CD4-positive, alpha-beta T cell (primary cell): ENCODE measurements at places on chromosomes 7 and 10. TPM values are rescaled to one million over a fixed set of nuclear protein-coding genes. Genes with fewer than 3 reads are reported as not detected.

GRCh38 chr7:34133983-34134782 is 228.8 kb downstream of the BMPER start:
- no peaks in the 10 kb centered on the region for H3K4me1 ChIP-seq
- DNase-seq, result no peak
- no peaks in the 10 kb centered on the region for H3K27me3 ChIP-seq
- no peak overlapping the region for H3K4me3 ChIP-seq

DNA sequence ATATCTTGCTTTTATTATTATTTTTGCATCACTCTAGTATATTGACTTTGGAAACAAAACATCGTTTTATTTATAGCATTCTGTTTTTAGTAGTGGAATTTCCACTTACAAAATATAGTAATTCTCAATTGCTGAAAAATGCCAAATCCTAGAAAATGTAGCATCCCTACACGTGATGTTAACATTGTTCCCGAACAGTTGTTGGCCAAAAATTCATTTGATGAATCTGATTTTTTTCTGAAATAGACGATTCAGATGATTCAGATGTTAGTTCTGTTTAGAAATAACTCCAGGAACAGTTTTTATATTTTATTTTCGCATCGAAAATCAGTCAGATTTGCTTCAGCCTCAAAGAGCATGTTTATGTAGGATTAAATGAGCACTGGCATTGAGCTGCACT is 122.4 kb downstream of the GFRA1 start:
- no peaks in the 10 kb centered on the region for H3K4me1 ChIP-seq
- H3K27ac ChIP-seq, result no peak overlapping the region
- no peaks in the 10 kb centered on the region for H3K36me3 ChIP-seq
- DNase-seq, result no peak

DNA sequence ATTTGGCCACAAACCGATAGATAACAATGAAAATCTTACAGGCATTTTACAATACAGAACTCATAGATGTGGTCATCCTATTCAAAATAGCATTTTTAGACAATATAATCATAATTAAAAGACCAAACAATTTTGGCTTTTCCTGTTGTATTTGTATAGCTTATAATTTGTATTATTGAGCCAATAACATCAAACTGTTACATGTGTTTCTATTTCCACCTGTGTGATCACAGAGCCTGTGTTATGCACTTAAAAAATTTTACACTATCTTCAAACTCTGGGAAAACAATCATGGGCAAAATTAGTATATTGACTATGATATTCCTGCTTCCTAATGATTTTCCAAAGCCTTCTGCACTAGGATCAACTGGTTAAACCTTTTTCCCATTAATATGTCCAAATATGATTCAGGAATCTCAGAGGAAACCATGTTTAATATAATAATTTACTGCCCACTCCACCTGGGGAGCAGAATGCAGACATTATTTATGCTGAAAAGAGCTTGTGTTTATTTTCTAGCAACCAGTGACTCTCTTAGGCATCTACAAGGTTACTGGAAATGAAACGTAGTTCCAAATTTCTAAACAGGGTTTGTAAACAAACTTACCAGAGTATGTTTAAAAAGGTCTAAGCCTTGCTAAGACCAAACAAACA is 1.7 kb downstream of the RHOBTB1 start:
- no peak overlapping the region for H3K27ac ChIP-seq
- no peaks in the 10 kb centered on the region for H3K36me3 ChIP-seq
- no peak overlapping the region for H3K4me3 ChIP-seq
- DNase-seq, result no peak

GRCh38 chr10:34031400-34031799 is 696.9 kb upstream of the NRP1 start:
- H3K4me3 ChIP-seq, result no peak overlapping the region
- H3K27me3 ChIP-seq, result no peaks in the 10 kb centered on the region
- H3K27ac ChIP-seq, result no peak overlapping the region
- DNase-seq, result no peak
- H3K36me3 ChIP-seq, result no peaks in the 10 kb centered on the region

GPNMB gene
- not detected for total RNA-seq

PLXNA4 gene
- total RNA-seq, result 0.85 TPM
